Colonic mucosa (tissue), 4 donors: ENCODE measurements at places on chromosomes 4 and X. TPM values are rescaled to one million over a fixed set of nuclear protein-coding genes. Genes with fewer than 3 reads are reported as not detected.

The GTPBP6 gene
- total RNA-seq = 44.4 TPM

The ZXDB gene
- total RNA-seq = 7.9 TPM

The MAGEB17 gene
- not detected for total RNA-seq

The RXFP1 gene
- total RNA-seq = 0.24 TPM

DNA sequence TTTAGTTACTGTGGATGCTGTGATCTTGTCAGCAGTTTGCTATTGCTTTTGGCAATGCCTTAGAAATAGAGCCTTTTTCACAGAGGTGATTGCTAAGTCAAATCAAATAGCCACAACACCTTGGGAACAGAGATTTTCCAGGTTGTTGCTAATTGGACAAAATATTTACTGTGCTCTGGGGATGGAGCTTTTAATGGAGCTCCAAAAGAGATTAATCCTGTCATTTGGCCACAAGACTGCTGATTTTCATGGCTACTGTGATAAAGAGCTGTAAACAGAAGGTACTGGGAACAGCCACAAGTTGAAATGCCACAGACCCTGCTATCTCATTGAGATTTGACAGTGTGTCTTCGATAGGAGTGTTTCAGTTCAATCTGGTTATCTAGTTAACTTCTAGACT lies 1715.2 kb upstream of the ADGRL3 start:
- H3K27ac ChIP-seq = no peak overlapping the region
- H3K36me3 ChIP-seq = no peaks in the 10 kb centered on the region
- DNase-seq = no peak
- no peak overlapping the region for H3K4me3 ChIP-seq
- no peaks in the 10 kb centered on the region for H3K27me3 ChIP-seq
- no peaks in the 10 kb centered on the region for H3K4me1 ChIP-seq

DNA sequence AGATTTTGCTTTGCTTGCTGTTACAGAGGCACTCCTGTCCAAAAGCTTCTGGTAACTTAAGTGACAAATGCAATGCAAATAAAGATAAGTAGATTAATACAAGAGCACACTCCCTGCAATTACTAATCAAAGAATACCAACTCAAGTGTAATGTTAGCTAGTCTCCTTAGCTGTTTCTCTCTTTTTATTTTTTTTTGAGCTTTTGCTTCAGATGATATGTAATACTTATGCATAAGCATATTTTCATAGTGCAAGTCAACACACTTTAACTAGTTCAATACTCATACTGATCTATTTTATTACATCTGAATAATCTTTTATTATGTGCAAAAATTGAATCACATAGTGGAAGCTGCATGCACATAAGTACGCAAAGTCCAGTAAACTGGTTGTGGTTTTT lies 2.7 kb downstream of the SLC7A11 start:
- H3K4me3 ChIP-seq = no peak overlapping the region
- no peaks in the 10 kb centered on the region for H3K27me3 ChIP-seq
- no peaks in the 10 kb centered on the region for H3K36me3 ChIP-seq
- no peaks in the 10 kb centered on the region for H3K4me1 ChIP-seq
